ENCODE measurements at places on chromosomes 4 and X. TPM values are rescaled to one million over a fixed set of nuclear protein-coding genes. Genes with fewer than 3 reads are reported as not detected.

DNA sequence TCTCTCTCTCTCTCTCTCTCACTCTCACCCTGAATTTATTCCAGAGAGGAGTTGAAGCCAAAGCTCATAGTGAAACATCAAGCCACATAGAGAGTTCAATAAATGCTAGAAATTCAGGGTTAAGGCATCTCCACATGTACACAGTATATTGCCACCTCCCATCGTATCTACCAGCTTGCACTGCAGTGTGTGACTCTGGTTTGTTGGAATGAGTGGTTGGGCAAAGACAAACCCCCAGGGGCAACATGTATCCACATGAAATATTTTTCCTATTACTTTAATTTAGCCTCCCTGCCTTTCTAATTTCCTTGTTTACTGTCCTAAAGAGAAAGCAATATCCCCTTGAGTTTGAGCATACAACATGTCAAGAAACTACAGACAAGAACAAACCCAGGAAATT is 247.3 kb downstream of the SPATA18 start:
- DNase-seq = no peak

DNA sequence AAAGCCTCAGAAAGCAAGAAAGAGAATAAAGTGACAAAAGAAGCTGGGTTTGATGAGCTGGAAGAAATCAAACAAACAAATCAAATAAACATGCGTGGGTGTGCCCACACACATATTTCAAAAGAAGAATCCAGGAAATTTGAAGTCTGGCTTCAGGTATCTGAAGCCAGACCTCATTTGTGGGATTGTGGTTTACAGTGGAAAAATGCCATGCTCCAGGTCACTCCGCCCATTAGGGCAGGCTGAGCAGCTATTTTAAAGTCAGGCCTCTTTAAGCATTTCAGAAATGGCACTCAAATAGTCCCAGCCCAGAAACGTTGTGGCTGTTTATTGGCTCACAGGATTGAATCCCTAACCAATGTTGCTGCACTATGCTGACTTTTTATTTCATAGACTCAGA is 226.1 kb upstream of the F9 start:
- no peak for DNase-seq

DNA sequence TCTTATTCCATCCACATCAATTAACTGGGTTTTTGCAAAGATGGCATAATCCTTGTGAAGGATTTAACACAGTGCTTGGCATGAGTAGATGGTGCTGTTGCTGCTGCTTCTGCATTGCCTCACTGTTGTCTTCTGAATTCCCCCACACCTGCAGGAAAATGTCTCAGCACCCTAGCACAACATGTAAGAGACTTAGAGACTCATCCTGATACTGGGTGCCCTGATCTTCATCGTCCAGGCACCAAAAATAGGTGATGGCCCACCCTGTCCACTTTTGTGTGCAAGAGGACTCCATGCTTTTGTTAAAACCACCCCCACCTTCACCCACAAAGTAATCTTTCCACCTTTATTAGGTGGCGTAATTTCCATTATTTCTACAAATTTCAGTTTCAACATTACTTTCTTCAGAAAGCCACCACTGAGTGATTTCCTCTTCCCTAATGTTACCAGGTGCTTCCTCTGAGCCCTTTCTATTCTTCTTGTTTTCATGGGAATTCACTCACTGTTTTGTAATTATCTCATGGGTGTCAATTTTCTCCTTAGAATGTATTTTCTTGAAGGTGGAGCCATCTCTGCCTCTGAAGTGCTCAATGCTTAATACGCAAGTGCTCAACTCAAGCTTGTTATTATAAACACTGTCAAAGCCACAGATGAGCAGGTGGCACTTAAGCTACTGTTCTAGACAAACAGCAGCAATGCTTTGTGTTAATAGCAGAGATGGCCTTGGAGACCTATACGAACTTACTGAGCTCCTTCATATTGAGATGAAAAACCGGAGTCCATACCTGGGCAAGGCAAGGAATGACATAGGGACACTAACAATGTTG is 89.5 kb downstream of the HS3ST1 start:
- no peak for DNase-seq

DNA sequence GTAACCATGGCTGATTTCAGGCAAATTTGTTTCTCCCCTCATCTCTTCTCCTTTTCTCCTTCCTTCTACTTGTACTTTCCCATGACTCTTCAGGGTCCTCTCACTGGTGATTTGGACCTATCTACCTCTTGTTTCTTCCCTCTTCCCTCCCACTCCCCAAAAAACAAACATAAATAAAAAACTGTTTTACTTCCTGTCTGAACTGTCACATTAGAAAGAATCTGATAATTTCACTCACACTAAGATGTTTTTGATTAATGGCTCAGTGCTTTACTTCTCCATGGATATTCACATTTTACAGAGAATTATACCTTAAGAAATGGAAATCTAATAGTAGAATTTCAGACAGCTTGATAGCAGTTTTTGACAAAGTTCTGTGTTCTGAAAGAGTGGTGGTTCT is 7.2 kb downstream of the STK26 start:
- no peak for DNase-seq

- no peak for DNase-seq
Measured at GRCh38 chrX:19912-20571, 261.1 kb upstream of the PLCXD1 start.

GRCh38 chr4:2785613-2786012 is 7.3 kb upstream of the SH3BP2 start:
- no peak for DNase-seq

GRCh38 chrX:15942307-15942706 is 87.7 kb upstream of the AP1S2 start:
- no peak for DNase-seq

DNA sequence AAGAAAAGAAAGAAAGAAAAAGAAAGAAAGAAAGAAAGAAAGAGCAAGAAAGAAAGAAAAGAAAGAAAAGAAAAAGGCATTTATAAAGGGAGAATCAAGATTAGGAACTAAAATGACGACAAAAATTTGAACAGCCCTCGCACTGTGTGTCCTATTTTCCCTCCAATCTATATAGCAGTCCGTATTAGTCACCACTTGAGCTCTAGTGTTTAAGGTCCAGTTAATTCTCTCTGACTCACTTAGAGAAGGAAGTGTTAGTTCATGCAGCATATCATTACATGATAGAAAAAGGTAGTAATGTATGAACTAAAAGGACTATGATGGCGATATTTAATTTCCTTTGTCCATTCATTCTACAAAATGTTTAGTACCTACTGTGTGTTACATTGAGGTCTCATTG is 122.7 kb downstream of the CBLL2 start:
- DNase-seq = no peak

DNA sequence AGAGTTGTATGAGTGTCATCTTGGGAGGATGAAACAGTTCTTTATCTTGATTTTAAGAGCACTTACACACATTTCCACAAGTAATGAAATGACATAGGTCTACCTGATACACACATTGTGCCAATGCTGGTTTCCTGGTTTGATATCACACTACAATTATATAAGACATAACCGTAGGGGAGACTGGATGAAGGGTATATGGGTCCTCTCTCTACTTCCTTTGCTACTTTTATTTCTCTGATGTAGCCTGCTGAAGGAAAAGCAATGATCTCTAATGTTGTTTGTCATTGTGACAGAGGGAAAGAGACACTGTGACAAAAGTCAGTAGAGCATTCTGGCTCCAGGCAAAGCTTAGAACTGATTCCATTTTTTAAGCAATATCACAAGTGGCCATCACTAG is 238.0 kb downstream of the PDGFC start:
- DNase-seq = no peak

DNA sequence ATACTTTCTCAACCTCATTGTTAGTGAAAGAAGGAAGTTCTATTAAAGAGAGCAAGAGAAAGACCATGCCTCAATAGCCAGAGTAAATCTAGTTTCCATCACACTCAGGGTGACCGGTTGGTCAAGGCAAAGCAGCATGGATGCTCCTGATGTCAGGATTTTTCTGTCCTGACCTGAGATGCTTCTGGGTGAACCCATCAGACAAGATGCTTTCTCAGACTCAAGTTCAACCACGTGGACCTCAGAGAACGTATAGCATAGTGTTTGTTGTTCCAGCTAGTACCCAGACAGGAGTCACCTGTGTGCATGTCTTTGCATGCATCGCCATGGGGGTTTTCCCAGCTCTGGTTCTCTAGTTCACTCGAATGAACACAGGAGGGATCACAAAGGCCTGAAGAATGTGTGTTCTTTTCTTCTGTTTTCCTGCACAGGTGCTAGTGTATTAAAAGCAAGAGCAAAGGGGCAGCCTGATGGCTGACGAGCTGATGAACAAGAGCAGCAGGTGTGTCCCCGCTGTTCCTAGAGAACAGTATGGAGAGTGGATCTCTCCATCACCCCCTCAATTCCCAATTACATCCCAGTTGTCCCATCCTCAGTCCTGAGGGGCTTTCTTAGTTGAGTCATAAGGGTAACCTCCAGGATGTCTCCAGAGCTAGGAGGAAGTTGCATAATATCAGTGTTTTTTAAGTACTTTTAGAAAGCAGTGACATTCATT is 110.5 kb upstream of the ENPP6 start:
- no peak for DNase-seq

DNA sequence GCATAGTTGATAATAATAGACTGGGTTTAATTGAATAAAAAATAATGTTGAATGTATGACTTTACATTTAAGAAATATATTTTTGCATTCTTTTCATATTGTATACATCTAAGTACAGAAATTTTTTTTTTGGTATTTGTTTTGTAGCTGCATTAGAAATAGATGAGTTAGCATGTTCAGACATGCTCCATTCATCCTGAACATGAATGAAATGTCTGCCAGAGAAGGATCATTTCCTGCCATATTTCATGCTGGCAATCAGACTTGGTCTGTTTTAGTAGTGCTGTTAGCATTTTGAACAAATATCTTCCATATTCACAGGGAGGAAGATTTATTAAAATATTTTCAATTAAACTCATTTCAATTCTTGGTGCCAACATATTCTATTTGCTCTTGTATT is 98.9 kb downstream of the FRMPD4 start:
- no peak for DNase-seq

- DNase-seq = no peak
Measured at GRCh38 chr4:76376534-76376933, 44.4 kb downstream of the CCDC158 start.

- no peak for DNase-seq
Measured at GRCh38 chrX:45351478-45351877, 150.8 kb upstream of the DIPK2B start.

- no peak for DNase-seq
Measured at GRCh38 chr4:121216461-121216860, 52.3 kb upstream of the TNIP3 start.

DNA sequence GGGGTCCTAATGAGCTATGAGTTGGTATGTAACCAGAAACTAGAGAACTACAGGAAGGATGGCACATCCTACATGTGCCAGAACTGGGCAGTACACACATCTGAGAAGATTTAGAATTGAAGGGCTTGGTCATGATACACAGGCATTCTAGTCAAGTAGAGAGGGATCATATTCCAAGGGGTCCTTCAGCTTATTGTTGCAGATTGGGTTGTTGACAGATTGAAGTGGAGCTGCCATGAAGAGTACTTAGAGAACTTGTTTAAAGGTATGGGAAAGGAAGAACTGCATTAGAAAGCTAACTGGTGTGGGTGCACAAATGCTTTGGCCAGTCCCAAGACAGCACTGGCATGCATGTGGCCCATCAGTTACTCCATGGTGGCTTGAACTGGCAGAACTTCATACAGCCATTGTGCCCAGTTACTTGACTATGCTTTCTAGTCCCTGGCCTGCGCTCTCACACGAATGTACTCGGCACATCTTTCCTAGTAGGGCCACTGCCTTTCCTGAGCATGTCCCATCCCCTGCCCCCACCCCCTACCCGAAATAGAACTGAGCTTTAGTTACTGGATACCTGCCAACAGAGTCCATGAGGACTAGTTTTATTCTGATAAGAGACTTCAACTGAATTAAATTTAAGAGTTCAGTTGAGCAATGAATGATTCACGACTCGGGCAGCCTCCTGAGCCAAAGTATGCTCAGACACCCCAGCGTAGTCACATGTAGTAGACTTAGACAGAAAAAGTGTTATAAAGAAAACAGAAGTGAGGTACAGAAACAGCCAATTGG is 64.0 kb downstream of the CCNG2 start:
- no peak for DNase-seq

GRCh38 chrX:150200820-150201287 is 162.3 kb upstream of the MAMLD1 start:
- no peak for DNase-seq

- no peak for DNase-seq
Measured at GRCh38 chr4:302381-302780, 2.9 kb downstream of the ZNF732 start.

DNA sequence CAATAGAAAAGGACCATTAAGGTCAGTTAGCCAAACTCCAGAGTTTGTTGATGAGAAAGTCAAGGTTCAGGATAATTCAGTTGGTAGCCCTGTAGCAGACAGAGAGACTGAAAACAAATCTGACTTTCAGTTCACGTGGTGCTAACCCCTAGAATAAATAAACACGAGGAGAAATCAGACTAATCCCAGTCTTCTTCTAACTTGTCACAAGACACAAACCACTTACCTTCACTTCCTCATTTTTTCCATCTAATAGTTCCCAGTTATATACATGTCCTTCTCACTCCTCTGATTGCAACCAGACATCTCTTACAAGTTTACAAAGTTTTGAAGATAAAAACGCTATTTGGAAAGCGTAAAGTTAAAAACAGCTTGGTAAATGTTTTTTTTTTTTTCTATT is 7.7 kb downstream of the TLR7 start:
- no peak for DNase-seq

DNA sequence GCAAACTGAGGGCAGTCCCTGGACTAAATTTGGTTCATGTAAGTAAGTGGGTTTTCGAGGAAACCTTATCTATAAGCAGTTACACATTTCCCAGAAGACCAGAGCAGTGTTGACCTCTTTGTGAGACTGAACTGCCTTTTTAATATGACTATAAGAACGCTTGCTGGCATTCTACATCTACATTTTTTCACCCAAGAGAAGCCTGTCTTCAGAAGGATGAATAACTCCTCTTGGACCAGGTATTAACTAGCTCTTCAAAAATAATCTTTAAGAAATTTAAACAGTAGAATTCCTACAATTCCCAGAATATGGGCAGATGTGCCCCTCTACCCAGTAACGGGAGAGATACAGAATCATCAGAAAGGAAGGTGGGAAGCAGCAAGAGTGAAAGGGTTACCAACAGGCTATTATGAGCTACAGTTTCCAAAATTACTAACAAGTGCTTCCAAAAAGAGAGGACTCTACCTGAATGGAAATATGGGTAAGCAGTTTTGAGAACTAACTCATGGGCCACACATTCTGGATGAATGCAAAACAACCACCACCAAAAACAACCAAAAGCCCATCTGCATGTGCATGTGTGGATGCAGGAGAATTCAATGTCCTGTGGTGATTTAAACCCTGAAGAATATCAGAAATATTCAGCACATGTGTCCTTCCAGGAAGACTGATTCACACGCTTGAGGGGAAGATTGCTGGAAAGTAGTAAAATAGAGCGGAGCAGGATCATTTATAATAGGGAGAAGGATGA is 17.4 kb downstream of the BBS12 start:
- no peak for DNase-seq

DNA sequence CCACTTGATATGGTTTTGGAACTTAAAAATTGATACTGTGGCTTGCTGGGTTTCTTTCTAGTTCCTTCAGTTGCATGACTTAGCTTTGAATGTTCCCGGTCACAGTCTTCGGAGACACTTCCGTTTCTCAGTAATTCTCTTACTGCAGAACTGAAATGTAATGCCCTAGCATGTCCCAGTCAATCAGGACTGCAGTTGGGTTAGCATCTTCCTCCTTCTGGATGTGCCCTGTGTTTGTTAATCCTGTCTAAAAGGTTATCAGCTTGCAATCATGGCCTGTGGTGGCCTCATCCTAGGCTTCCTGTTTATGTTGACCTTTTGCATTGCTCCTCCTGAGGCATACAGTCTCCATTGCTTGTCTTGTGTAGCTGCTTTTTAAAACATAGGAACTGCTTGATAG is 275.9 kb downstream of the ARHGAP10 start:
- no peak for DNase-seq

The DCAF16 gene
- total RNA-seq = 26.5 TPM

The STPG2 gene
- not detected for total RNA-seq

The STATH gene
- not detected for total RNA-seq

All from omental fat pad (tissue), 4 donors.